ENCODE measurements at places on chromosomes 6 and 20. TPM values are rescaled to one million over a fixed set of nuclear protein-coding genes. Genes with fewer than 3 reads are reported as not detected.
A peak's percentile ranks its signal among the peaks of the same experiment; 100 is the strongest.

DNA sequence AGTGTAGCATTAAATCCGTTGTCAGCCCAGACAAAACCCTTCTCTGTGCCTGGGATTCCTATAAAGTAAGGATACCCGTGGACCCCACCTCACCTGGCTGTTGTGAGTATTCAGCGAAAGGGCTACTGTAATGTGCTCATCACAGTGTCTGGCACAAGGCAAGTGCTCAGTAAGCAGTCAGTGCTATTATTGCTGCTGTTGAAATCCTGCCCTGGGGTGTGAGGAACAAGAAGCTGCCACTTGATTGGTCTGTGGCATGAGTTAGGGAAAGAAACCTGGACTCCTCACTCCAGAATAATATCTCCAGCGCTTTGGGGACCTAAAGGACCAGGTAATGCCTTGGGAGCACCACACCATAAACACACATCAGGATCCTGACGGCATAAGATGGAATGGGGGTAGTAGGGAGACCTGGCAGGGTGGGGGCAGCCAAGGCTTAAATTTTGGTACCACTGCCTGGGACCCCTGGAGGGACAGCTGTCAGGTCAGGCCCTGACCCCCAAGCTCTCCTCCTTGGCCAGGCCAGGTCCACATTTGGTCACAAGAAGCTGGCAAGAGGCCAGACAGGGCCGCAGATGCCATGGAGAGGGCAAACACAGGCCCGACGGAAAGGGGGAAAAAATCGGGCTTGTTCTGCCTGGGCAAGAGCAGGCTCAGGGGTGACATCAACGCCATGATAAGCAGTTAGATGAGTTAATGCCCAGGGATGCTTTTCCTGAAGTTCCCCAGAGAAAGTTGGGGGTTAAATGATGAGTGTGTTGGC is 66.5 kb downstream of the MRPL14 start:
- DNase-seq: no peak

GRCh38 chr6:123176706-123177105 is 180.7 kb downstream of the CLVS2 start:
- no peak for DNase-seq

DNA sequence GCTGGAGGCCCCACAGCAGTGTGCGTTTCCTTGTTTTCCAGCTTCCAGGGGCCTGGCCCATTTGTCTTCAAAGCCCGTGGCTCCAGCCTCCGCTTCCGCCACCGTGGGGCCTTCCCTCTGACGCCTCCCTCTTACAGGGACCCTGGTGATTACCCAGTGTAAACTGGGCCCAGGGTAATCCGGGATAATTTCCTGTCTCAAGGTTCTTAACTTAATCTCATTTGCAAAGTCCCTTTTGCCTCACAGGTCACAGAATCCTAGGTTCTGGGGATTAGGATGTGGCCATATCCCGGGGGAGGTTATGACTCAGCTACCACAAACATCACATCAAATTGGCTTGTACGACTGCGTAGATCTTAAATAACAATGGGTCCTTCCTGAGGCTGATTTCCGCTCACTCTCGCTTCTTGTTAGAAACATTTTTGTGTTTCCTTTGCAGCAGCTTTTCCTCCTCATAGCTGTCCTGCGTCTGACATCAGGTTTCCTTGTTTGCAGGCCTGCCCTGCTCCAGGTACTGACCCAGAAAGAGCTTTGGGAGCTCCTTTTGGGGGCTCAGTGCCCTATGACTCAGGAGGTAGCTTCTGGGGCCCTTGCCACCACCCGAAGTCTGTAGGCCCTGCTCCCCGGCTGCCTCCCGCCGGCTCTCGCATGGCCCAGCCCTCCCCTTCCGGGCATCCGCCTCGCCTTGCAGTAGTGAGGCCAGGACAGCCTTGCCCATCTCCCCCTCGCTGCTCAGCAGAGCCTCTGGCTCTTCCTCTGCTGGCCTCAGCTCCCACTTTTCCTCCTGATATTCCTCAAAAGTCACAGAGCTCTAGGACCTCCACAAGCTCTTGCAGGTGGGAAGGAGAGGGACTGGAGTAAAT is 100.5 kb downstream of the ERMARD start:
- DNase-seq: peak; percentile 97

DNA sequence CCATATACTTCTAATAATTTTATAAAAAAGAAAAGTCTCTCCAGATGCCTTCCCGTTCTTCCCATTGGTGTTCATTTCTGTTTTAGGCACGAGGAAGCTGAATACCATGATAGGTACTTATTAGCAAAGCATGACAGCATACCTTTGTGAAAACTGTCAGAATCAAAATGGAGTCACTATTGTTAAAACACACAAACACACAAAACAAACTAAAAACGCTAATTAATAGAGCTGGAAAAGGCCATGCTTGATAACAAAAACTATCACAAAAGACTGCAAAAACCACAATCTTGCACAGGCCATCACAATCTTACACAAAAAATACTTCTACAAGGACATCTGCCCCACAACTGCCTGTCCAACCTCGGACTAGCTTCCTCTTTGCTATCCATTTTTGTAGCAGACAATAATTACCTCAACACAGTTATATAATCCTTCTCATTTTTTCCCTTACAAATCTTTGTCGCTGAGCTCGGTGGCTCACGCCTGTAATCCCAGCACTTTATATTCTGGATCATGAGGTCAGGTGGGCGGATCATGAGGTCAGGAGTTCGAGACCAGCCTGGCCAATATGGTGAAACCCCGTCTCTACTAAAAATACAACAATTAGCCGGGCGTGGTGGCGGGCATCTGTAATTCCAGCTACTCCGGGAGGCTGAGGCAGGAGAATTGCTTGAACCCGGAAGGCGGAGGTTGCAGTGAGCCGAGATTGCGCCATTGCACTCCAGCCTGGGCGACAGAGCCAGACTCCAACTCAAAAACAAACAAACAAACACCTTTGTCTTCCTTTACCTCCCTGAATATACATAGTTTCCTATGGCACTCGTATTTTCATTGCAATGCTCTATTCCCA is 3.2 kb upstream of the ABT1 start:
- no peak for DNase-seq

DNA sequence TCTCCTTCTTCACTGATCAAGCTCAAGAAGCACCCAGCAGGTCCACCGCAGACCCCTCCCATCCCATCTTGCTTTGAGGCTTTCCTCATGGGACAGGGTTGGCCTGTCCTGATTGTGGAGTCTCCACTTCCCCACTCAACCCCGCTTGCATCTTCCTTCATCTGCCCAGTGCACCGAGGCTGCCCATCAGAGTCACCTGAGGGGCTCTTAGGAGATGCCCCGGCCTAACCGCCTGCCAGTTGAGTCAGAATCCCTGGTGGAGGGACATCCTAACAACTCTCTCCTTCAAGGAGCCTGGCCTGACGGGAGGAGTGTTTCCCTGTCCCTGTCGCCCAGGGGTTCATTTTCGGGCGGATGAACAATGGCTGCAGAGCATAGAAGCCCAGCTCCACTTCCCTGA is 46.1 kb downstream of the RBM38 start:
- no peak for DNase-seq

DNA sequence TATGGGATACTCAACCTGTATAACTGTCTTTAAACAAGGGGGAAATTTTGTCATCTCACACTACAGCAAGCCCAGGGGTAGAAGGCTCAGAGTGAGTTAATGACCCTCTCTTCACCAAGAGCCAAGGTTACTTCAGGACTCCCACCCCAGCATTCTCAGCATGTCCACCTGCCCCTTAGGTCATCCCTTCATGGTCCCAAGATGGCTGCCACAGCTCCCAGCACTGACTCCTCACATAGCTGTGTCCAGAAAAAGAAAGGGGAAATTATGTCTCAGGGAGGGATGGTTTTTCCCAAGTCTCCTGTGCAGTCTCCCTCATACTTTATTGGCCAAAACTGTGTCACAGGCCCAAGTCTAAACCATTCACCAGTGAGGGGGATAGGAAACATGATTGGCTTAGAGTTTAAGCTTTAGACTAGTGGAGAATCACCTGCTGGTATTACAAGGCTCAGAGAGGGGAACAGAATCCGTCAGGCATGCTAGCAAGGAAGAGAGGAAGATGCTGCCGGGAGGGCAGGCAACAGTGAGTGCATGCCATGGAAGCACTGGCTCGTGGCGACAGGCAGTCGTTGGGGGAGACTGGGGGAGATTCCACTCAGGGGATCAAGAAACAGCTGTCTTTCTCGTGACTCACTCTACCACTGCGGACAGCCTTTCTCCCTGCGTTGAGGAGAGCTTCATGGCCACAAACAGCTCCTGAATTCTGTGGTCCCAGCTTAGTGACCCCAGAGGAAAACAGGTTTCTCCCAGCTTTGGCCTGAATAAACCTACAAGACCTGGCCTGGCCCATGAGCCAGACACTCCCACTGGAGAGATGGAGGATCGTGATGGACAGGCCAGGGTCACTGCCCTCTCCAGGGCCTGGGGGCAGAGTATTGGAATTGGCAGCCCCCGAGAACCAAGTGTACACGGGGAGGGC is 37.2 kb downstream of the HM13 start:
- DNase-seq: peak; percentile 57

GRCh38 chr20:64010711-64011237 is 25.2 kb upstream of the C20orf204 start:
- DNase-seq: no peak

DNA sequence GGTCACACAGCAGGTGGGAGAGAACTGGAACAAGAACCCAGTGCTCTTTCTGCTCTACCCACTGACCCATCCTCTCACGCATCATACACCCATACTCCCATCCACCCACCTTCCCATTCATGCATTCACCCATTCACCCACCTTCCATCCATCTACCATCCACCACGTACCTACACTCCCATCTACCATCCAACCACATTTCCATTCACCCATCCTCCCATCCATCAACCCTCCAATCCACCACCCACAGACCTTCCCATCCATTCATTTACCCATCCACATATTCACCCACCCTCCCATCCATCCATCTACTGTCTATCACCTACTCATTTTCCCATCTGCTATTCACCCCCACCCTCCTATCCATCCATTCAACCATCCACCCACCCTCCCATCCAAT is 17.2 kb upstream of the RSPO4 start:
- no peak for DNase-seq

DNA sequence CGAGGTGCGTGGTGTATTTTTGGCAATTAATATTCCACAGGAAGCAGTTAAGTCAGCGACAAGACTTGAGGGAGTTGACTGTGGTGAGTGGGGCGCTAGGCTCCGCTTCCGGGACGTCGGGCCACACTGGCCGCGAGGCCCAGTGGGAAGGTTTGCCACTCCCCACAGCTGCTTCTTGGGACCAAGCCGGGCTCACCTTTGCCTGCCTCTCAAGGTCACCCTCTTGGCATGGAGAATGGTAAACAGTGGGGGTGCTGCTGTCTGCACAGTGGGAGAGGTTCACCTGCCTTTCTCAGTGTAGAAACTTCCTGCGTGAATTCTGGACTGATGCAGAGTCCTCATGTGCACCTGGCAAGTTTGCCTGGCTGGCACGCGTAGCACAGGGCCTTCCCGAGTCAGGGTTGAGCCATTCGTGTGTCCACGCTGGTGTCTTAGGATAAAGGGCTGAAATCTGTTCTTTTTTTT is 6.4 kb downstream of the OSBPL2 start:
- no peak for DNase-seq

- peak; percentile 75 for DNase-seq
Measured at GRCh38 chr20:20480689-20481088, 112.8 kb downstream of the INSM1 start.

- DNase-seq: no peak
Measured at GRCh38 chr6:41466437-41466990, 79.7 kb upstream of the FOXP4 start.

GRCh38 chr20:50575865-50576720 is 65.9 kb downstream of the PTPN1 start:
- peak; percentile 65 for DNase-seq

DNA sequence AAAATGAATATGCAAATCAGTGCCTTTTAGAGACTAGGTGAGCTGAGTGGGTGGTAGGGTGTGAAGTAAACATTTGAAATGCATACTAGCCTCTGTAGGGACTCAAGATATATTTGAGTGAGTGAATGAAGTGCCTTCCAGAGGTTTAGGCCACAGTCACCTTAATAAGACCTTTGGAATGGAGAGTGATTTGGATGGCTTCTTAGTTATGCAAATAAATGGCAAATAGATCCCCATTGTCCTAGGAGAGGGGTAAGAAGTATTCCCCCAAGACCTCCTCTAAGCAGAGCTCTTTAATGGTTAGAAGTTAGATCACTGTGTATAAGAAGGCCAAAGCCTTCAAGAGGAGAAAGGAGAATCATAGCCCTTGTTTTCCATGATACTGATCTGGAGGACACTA is 47.8 kb upstream of the IMPG1 start:
- no peak for DNase-seq

DNA sequence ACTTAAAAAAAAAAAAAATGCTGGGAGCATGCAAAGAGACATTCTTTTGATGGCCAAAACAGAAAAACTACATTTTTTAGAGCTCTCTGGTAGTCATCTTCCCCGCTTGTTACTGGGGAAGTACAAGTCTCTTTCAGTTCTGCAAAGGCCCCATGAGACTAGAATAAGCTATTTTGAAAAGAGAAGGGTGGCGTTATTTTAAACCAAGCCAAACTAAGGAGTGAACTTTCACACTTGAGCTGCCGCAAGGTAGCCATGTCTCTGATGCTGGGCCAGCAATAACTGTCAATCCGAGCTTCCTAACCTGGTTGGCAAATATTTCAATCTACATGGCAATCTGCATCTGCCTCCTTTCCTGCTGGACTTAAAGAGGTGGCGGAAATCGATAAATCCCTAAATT is 96.7 kb downstream of the L3MBTL3 start:
- no peak for DNase-seq

- DNase-seq: peak; percentile 68
Measured at GRCh38 chr6:44096612-44097011, 30.6 kb downstream of the MRPL14 start.

ZC3H12D gene
- total RNA-seq: 0.48 TPM

SAMD10 gene
- total RNA-seq: 1.6 TPM

EPPIN gene
- not detected for total RNA-seq

CD40 gene
- total RNA-seq: 0.72 TPM

IFNGR1 gene
- 55.2 TPM for total RNA-seq

PPP1R11 gene
- total RNA-seq: 65.1 TPM

DNAH8 gene
- total RNA-seq: not detected

IBTK gene
- total RNA-seq: 41.5 TPM

ZSCAN23 gene
- 8.4 TPM for total RNA-seq

Measured in RPMI7951 (cell line).